ENCODE measurements at places on chromosomes 7 and 10. TPM values are rescaled to one million over a fixed set of nuclear protein-coding genes. Genes with fewer than 3 reads are reported as not detected.

GRCh38 chr10:94224656-94225055 lies 138.1 kb downstream of the NOC3L start:
- DNase-seq, result no peak

DNA sequence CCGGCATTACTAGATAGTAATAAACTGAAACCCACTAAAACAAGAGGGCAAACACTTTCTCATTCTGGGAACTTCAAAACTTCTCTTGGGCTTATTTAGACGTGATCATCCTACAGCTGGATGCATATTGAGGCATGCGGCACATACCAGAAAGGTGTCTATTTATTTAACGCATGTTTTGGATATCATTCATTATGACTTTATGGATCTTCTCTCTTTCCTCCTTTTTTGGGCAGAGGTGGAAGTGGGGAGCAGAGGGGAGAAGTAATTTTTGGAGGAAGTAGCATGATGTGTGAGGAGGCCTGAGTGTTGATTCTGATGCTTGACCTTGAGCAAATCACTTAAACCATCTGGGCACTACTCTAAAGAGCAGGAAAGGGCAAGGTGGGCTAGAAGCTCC lies 270.6 kb downstream of the TRIL start:
- DNase-seq, result no peak

- no peak for DNase-seq
These were observed 61.6 kb upstream of the BTRC start for GRCh38 chr10:101292194-101293006.

- no peak for DNase-seq
These were observed 66.4 kb upstream of the ZNF438 start for GRCh38 chr10:31098046-31098445.

NUTM2B gene
- total RNA-seq, result 0.21 TPM

- DNase-seq, result no peak
These were observed 40.6 kb downstream of the TMEM60 start for GRCh38 chr7:77757589-77757988.
